Effector memory CD4-positive, alpha-beta T cell (primary cell): ENCODE measurements at places on chromosomes 6 and 20.

GRCh38 chr6:14596410-14596809, 478.8 kb downstream of the CD83 start:
- DNase-seq, result no peak

DNA sequence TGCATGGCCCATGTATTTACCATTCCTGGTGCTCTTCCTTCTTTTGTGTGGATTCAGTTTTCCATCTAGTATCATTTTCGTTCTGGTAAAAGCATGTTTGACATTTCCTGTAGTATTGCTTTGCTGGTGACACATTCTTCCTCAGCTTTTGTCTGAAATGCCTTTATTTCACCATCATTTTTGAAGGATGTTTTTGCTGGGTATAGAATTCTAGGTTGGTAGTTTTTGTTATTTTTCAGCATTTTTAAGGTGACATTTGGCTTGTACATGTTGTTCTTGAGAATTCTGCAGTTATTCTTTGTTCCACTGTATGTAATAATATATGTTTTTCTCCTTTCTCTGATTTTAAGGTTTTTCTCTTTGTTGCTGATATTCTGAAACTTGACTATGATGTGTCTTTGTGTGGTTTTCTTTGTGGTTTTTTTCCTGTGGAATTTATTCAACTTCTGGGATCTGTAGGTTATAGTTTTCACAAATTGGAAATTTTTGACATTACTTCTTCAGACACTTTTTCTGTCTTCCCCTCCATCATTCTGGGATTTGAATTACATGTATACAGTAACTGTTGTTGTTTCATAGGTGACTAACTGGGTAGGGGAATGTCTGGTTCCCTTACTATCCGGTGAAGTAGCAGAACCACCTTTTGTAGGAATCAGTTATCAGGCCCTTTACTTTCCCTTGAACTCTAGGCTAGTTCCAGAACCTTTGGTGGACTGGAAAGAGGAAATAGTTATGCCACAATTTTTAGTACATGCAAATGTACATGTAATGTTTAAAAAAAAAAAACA, 30.2 kb downstream of the SNX9 start:
- DNase-seq, result no peak

DNA sequence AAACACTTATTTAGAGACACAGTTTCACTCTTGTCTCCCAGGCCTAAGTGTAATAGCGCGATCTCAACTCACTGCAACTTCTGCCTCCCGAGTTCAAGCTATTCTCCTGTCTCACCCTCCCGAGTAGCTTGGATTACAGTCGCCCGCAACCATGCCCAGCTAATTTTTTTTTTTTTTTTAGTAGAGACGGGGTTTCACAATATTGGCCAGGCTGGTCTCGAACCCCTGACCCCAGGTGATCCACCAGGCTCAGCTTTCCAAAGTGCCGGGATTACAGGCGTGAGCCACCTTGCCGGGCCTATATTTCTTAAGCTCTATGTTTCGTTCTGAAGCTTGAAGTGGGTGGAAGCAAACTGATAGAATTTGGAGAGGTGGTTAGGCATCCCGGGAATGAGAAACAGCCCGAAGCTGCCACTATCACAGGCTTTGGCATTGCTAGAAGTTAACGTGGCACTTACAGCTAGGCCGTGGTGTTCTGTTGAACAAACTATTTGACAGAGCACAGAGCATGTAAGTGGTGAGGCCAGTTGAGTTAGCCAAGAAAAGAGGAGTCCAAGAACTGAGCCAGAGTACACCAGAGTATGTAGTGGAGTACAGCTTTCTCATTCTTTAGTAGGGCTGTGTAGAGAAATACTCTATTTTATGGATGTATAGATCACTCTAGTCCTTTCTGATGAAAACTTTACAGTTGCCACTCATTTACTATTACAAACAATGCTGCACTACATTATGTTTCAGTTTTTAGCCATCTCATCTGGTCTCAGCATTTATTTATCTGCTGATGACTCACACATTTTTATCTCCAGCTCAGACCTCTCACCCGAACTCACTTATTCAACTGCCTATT, 62.0 kb upstream of the HFE start:
- DNase-seq, result no peak

- no peak for DNase-seq
Observed at GRCh38 chr6:10886691-10887502, at the start of gene SYCP2L. Gene SYCP2L, plus strand, starts transcription at chr6:10887052. Its CDS starts 75 bp downstream, at chr6:10887127.

GRCh38 chr20:32563311-32564272, 21.5 kb downstream of the NOL4L start:
- no peak for DNase-seq

- DNase-seq, result no peak
Observed at GRCh38 chr20:25863536-25864325, 167.1 kb upstream of the ZNF337 start.

DNA sequence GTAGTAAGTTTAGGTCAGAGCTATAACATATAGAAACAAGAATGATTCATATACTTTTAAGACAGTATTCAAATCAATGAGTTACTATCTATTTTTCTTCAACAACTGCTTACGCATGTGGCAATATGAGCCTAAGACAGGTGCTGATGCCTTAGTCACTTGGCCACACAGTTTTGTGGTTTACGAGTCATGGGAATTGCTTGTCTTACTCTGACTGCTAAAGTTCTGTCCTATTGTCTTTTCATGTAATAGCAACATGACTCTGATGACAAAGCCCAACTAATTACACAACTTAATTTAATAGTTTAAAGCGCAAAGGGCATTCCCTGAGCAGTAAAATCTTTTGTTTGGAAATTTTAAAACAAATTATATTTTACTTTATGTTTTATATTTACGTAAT, 159.3 kb upstream of the CENPW start:
- DNase-seq, result no peak

DNA sequence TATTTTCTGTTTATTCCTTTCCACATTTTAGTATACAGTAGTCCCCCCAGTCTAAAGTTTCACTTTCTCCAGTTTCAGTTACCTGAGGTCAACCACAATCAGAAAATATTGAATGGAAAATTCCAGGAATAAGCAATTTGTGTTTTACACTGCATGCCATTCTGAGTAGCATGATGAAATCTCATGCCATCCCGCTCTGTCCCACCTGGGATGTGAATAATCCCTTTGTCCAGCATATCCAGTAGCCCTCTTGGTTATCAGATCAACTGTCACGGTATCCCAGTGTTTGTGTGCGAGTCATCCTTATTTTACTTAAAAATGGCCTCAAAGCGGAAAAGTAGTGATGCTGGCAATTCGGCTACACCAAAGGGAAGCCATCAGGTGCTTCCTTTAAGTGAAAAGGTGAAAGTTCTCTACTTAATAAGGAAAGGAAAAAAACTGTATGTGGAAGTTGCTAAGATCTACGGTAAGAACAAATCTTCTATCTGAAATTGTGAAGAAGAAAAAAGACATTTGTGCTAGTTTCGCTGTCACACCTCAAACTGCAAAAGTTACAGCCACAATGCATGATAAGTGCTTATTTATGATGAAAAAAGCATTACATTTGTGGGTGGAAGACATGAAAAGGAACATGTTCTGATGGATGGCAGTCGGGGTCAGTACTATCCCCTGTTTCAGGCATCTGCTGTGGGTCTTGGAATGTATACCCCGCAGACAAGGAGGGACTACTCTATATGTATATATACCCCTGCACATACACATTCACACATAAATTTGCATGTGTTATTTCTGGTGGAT, 11.3 kb downstream of the NOX3 start:
- DNase-seq, result no peak

- DNase-seq, result no peak
Observed at GRCh38 chr6:3406891-3407809, 49.7 kb downstream of the SLC22A23 start.

DNA sequence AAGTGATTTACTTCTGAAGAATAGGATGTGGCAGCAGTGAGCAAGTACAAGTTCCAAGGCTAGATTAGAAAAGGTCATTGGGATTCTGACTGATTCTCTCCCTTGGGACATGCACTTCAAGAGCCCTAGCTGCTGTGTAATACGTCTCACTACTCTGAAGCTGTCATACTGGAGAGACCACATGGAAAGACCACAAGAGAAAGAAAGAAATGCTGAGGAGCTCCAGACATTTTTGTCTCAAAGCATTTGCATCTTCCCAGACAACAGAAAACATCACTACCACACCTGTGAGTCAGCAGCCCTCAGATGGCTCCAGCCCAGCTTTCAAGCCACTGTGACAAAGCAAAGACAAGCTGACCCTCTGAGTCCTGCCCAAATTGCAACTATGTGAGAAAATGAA, 20.7 kb downstream of the TENT5A start:
- no peak for DNase-seq

- no peak for DNase-seq
Observed at GRCh38 chr6:56838016-56838555, 116.8 kb upstream of the BEND6 start.

- DNase-seq, result no peak
Observed at GRCh38 chr6:132789396-132789776, 9.1 kb downstream of the SLC18B1 start.

GRCh38 chr20:40683894-40684268, 5.2 kb downstream of the MAFB start:
- DNase-seq, result no peak

- no peak for DNase-seq
Observed at GRCh38 chr20:62381202-62381797, 5.6 kb upstream of the RPS21 start.

DNA sequence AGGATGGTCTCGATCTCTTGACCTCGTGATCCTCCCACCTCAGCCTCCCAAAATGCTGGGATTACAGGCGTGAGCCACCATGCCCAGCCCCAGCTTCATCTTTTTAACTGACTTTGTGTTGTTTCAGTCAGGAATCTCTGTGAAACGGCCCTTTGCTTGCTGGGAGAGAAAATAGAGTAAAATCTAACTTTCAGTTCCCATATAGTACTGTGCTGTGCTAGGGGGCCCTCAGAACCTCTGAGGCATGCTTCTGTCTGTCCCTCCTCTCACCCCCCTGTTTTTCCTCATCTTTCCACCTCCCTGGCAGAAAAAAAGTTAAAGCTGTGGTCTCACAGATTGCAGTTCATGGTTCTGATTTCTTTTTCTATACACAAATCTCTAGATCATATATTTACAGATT, 48.4 kb downstream of the LRP11 start:
- no peak for DNase-seq

DNA sequence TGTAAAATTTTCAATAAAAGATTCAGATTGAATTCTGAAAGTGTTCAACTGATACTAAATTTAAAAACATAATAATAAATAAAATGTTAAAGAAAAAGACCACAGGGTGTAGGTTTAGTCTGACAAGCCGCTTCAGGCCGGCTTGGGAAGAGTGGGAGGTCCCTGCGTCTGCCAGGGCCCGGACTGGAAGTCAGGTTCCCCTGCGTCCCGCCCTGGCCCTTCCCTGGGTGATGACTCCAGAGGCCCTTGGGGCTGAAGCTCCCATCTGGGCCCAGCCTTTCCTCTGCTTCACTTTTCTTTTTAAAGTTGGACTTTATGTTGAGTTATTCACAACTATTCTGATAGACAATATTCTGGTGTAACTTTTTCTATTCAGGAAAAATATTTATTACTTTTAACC, 93.3 kb downstream of the SMOC2 start:
- DNase-seq, result no peak

DNA sequence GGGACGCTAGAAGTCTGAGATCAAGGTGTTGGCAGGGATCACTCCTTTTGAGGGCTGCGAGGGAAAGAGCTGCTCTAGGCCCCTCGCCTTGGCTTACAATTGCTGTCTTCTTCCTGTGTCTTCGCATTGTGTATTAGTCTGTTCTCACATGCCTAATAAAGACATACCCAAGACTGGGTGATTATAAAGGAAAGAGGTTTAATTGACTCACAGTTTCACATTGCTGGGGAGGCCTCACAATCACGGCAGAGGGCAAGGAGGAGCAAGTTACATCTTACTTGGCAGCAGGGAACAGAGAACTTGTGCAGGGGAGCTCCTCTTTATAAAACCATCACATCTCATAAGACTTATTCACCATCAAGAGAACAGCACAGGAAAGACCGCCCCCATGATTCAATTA, 102.5 kb upstream of the ASF1A start:
- DNase-seq, result no peak

DNA sequence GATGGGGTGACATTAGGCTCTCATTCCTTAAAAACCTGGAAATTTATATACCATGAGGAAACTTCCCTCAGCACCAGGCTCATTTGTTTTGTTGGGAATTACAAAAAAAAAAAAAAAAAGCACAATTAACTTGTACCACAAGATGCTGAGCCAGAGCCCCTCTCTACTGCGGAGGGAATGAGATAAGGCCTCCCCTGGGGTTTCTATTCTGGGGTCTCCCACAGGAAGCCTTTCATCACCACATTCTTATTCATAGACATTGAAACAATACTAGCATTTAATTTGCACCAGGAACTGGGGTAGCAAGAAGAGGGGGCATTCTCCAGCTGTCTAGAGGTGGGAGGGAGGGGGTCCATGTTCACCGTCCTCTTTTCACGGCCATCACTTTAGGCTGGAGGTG, 23.0 kb upstream of the RPS6KA2 start:
- DNase-seq, result no peak

- DNase-seq, result no peak
Observed at GRCh38 chr6:161188547-161189465, 85.1 kb downstream of the AGPAT4 start.

GRCh38 chr20:24046888-24047287, 58.3 kb upstream of the GGTLC1 start:
- no peak for DNase-seq

DNA sequence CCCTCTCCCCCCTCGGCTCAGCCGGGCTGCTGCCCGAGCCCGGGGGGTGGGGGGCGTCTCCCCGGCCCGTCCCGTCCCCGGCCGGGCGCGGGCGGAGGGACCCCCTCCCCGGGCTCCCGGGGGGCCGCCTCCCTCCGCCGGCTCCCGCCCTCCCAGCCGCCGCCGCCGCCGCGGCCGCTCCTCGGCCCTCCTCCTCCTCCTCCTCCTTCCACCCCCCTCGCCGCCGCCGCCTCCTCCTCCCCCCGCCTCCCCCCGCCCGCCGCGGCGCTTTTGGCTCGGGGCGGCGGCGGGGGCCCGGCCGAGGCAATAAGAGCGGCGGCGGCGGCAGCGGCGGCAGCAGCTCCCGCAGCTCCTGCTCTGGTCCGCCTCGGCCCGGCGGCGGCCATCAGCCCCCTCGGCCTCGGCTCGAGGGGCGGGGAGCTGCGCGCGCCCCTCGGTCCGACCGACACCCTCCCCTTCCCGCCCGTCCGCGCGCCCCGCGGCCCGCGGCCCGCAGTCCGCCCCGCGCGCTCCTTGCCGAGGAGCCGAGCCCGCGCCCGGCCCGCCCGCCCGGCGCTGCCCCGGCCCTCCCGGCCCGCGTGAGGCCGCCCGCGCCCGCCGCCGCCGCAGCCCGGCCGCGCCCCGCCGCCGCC, 38.7 kb downstream of the GNAS start:
- peak; percentile 63 for DNase-seq

DNA sequence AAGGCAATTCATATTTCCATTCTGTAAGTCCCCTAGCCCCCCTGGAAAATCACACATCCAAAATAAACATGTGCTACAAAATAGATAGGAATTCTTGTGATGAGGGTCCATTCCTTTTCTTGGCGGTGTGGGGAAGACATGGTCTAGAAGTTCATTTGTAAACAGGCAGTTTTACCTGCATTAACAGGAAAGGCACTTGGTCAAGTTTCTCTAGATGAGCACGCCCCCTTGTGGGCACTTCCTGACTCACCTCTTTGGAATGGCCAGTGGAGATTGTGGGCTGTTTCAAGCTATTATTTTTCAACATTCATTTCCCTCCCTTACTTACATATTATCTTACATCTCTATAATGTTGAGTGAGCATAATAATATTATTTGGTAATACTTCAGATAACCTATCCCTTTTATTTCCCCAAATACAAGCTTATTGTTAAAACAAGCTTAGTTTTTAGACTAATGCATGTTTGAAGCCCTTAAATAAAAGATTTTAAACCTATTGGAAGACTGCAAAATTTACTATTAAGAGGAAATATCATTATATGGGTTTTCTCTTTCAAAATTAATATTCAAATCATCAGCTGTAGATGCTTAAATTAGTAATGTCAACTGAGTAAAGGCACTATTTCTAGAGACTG, 92.1 kb downstream of the TASP1 start:
- peak; percentile 9 for DNase-seq

GRCh38 chr6:149389509-149390297, 10.4 kb upstream of the SUMO4 start:
- DNase-seq, result no peak
